Fibroblast of lung (primary cell): ENCODE measurements at places on chromosomes 13 and 19. TPM values are rescaled to one million over a fixed set of nuclear protein-coding genes. Genes with fewer than 3 reads are reported as not detected.
A peak's percentile ranks its signal among the peaks of the same experiment; 100 is the strongest.

GRCh38 chr19:34363094-34363493 lies 1.9 kb upstream of the GPI start:
- no peak overlapping the region for H3K4me3 ChIP-seq
- peaks cover 18% of the 10 kb centered on the region for H3K4me1 ChIP-seq
- no peaks in the 10 kb centered on the region for H3K27me3 ChIP-seq
- H3K27ac ChIP-seq: no peak overlapping the region
- DNase-seq: no peak
- H3K36me3 ChIP-seq: peaks cover 2% of the 10 kb centered on the region

GRCh38 chr19:51760697-51761356 lies at the start of gene FPR2:
TSS of gene FPR2 (plus strand) at chr19:51761180. CDS start at chr19:51768659, 7,479 bp downstream.
- no peak within 1 kb of the TSS for H3K27ac ChIP-seq
- DNase-seq: no peak
- no peak within 1 kb of the TSS for H3K4me3 ChIP-seq

Gene ZNF132
- polyA plus RNA-seq: 2.2 and 4.1 TPM in 2 replicates

Gene GPC6
- polyA plus RNA-seq: 11.2 and 24.9 TPM in 2 replicates

Gene APC2
- 0.01 and 0.02 TPM in 2 replicates for polyA plus RNA-seq

- H3K27me3 ChIP-seq: no peaks in the 10 kb centered on the region
- H3K27ac ChIP-seq: no peak overlapping the region
- H3K36me3 ChIP-seq: no peaks in the 10 kb centered on the region
- no peak overlapping the region for H3K4me3 ChIP-seq
- no peaks in the 10 kb centered on the region for H3K4me1 ChIP-seq
These were observed 36.5 kb upstream of the CLDN10 start for GRCh38 chr13:95516021-95516420.

Gene CEACAM8
- not detected in 2 replicates for polyA plus RNA-seq

DNA sequence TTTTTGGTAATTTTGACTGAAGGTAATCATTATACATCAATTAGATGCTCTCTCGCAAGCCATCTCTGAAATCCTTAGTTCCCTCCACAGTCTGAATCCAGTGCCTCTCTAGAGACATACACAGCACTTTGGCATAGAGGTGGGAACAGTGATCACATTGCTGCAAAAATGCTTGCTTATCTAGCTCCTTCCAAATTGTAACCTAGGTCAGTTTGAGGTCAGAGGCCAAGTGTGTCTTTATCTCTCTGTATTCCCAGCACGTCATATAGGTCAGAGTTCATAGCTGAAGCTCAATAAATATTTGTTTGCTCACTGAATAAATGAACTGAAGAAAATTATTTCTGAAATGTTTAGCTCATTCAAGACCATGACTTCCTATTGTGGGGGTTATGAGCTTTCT lies 462.5 kb downstream of the DIAPH3 start:
- H3K27me3 ChIP-seq: no peaks in the 10 kb centered on the region
- H3K36me3 ChIP-seq: no peaks in the 10 kb centered on the region
- DNase-seq: no peak
- no peak overlapping the region for H3K4me3 ChIP-seq

Gene FBXO27
- polyA plus RNA-seq: 0.83 and 1.6 TPM in 2 replicates

GRCh38 chr19:18223860-18224524 lies 2.2 kb downstream of the PDE4C start:
- peaks cover 3% of the 10 kb centered on the region for H3K27me3 ChIP-seq
- no peaks in the 10 kb centered on the region for H3K4me1 ChIP-seq
- H3K27ac ChIP-seq: peak overlapping the region; percentile 39
- H3K4me3 ChIP-seq: peak overlapping the region; percentile 66

Gene WASF3
- polyA plus RNA-seq: 10.5 and 19.5 TPM in 2 replicates

DNA sequence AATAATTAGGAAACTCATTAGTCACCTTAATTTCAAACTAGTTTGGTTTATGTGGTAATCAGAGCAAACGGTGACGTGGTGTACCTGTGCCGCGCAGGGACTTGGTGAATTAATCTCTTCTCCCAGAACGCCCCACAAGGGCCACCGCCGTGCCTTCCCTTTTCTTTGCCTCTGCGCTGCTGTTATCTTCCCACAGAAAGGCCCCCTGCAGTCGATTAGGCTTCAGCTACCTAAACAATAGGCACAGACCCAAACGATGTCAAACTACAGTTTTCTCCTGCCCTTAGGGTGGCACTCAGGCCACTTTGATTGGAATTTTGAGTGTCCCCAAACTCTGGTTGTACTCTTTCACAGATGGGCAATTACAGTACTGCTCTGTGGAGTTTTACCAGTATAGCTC lies 115.5 kb downstream of the GGACT start:
- no peaks in the 10 kb centered on the region for H3K36me3 ChIP-seq
- no peak for DNase-seq
- H3K4me1 ChIP-seq: no peaks in the 10 kb centered on the region

- no peaks in the 10 kb centered on the region for H3K27me3 ChIP-seq
- peaks cover 24% of the 10 kb centered on the region for H3K4me1 ChIP-seq
- no peak overlapping the region for H3K4me3 ChIP-seq
- H3K27ac ChIP-seq: peak overlapping the region; percentile 57
- H3K36me3 ChIP-seq: peaks cover 11% of the 10 kb centered on the region
These were observed 8.1 kb downstream of the STK11 start for GRCh38 chr19:1213391-1214286.

DNA sequence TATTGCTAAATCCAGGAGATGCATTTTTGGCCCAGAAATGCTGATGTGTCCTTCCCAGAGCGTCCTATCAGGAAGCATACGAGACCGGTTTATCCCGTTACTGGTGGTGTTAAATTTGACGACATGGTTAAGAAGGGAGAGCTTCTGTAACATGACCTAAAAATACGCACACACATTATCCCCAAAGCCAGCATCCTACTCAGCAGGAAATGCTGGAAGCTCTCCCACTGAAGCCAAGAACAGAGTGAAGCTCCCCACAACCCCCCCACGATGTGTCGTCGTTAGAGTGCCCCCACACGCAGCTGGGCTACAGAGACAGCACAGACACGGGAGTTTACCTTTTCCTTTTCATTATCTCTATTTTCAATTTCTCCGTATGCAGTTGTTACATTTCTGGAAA lies 45.1 kb upstream of the MCF2L start:
- H3K4me1 ChIP-seq: peaks cover 2% of the 10 kb centered on the region
- no peaks in the 10 kb centered on the region for H3K36me3 ChIP-seq
- no peak overlapping the region for H3K27ac ChIP-seq
- no peak for DNase-seq

DNA sequence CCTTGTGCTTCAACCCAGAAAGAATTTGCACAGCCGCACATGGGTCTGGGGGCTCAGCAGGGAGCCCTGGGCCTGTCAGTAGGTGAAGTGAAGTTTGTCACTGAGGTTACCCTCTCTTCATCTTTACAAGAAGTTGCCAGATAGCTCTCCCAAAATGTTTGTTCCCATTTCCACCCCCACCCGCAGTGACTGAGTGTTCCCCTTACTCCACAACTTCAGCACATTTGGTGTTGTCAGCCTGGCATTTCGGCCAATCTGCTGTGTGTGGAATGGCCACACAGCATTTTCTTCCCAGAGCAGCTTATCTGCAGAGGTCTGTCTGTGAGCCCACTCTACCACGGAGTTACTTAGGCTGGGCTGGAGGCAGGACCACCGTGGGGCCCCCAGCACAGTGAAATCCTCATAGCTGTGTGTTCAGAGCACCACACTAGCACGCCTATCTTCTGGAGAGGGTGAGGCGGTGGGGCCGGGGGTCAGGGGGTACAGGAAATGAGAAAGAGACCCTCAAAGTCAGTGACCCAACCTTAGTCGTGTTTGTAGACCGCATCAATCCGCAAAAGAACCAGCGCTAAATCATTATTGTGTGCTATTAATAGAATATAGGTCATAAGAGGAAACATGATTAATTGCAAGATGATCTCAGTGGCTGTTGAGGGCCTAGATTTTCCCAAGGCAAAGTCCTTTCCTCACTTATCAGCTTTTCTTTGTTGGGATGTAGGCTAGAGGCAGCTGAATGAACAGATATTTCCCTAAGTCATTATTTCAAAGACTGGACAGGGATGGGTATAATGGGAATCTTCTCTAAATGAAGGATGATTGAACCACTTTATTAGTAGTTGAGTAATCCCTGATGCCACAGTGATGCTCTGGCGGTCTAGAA lies 116.0 kb downstream of the SIPA1L3 start:
- no peaks in the 10 kb centered on the region for H3K27me3 ChIP-seq
- H3K27ac ChIP-seq: peak overlapping the region; percentile 20
- no peaks in the 10 kb centered on the region for H3K36me3 ChIP-seq
- H3K4me1 ChIP-seq: peaks cover 5% of the 10 kb centered on the region
- H3K4me3 ChIP-seq: no peak overlapping the region

- no peaks in the 10 kb centered on the region for H3K27me3 ChIP-seq
- no peaks in the 10 kb centered on the region for H3K4me1 ChIP-seq
- no peak overlapping the region for H3K4me3 ChIP-seq
- H3K36me3 ChIP-seq: no peaks in the 10 kb centered on the region
- DNase-seq: no peak
These were observed 71.1 kb downstream of the UGGT2 start for GRCh38 chr13:95982144-95982543.

GRCh38 chr13:105847527-105848291 lies 687.8 kb downstream of the EFNB2 start:
- H3K27me3 ChIP-seq: no peaks in the 10 kb centered on the region
- no peak overlapping the region for H3K4me3 ChIP-seq
- H3K27ac ChIP-seq: no peak overlapping the region
- H3K36me3 ChIP-seq: no peaks in the 10 kb centered on the region
- no peaks in the 10 kb centered on the region for H3K4me1 ChIP-seq
- DNase-seq: peak; percentile 89

GRCh38 chr19:49229416-49229815 lies 71.8 kb downstream of the TRPM4 start:
- no peak for DNase-seq
- H3K4me1 ChIP-seq: no peaks in the 10 kb centered on the region
- no peak overlapping the region for H3K27ac ChIP-seq
- no peaks in the 10 kb centered on the region for H3K27me3 ChIP-seq
- no peaks in the 10 kb centered on the region for H3K36me3 ChIP-seq

DNA sequence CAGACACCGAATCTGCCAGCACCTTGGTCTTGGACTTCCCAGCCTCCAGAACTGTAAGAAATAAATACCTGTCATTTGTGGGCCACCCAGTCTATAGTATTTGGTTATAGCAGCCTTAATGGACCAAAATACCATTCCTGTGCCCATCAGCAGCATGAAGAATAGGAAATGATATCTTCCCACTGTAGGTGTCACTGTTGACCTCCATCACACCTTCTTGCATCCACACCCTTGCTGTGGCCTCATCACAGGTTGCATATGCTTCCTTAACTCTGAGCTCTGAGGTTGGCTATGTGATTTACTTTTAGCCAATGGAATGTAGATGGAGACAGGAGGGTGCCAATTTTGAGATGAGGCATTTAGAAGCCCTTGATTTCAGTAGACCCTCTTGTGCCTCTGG lies 242.0 kb upstream of the TSHZ3 start:
- H3K4me3 ChIP-seq: no peak overlapping the region
- H3K36me3 ChIP-seq: no peaks in the 10 kb centered on the region
- H3K4me1 ChIP-seq: no peaks in the 10 kb centered on the region
- H3K27ac ChIP-seq: no peak overlapping the region
- no peak for DNase-seq

DNA sequence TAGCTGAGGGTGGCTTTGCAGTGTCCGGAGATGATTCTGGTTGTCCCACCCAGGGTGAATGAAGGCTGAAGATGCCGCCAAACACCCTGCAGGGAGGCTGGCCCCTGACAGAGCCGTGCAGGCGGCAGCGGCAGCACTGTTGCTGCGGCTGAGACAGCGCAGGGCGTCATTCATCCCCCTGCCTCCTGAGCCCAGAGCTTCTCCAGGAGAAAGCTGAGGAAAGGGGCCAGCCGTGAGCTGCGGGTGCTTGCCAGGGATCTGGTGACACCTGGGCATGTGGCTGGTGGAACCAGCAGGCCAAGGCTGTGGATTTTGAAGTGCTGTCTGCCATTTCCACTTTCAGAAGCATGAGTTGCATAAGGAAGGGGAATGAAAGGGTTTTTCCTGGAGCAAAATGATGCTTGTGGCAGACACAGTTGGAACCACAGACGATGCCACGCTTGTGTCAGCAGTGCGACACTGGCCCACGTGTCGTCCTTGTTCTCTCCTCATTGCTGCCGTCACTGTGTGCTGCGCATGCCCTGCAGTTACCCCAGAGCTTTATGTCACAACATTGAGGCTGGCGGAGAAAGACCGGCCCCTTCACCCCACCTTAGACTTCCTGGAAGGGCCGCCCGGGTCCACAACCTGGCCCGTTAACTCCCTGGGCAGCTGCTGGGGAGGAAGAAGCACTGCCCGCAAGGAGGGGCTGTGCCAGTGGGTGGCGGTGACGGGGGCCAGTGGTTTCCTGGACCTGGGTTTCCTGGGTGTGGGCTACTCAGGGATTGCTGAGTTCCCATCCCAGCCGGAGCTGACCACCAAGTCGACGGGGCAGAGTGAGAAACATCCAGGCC lies 22.7 kb downstream of the TFDP1 start:
- DNase-seq: no peak
- H3K27ac ChIP-seq: no peak overlapping the region
